Effector memory CD8-positive, alpha-beta T cell (primary cell): ENCODE measurements at places on chromosomes 1 and 21.

GRCh38 chr1:167714098-167714438, 7.7 kb upstream of the MPZL1 start:
- no peak for DNase-seq

- DNase-seq: peak; percentile 56
Measured at GRCh38 chr1:87325982-87326738, 2.5 kb upstream of the LMO4 start.

DNA sequence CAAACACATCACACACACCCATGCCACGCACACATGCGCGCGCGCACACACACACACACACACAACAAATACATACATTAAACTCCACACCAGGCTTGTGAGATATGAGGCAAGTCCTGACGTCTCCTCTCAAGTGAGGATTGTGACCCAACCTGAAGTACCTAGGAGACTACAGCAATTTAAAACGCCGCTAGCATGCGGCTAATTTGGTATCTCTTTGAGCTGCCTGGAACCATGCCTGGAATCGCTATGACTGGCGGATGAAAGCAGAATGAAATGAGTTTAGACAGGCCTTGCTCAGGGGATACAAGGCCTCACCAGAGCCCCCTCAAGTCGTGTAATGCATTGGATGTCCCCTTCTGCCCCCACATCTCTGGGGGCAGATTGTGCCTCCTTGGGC, 1.6 kb upstream of the RAB7B start:
- no peak for DNase-seq

- no peak for DNase-seq
Measured at GRCh38 chr1:22341791-22342605, 109.7 kb upstream of the ZBTB40 start.

- DNase-seq: no peak
Measured at GRCh38 chr1:119115311-119115710, 25.1 kb downstream of the WARS2 start.

GRCh38 chr1:64884261-64885040, 81.9 kb downstream of the JAK1 start:
- DNase-seq: no peak

- no peak for DNase-seq
Measured at GRCh38 chr1:21001042-21001441, 175.7 kb downstream of the EIF4G3 start.

DNA sequence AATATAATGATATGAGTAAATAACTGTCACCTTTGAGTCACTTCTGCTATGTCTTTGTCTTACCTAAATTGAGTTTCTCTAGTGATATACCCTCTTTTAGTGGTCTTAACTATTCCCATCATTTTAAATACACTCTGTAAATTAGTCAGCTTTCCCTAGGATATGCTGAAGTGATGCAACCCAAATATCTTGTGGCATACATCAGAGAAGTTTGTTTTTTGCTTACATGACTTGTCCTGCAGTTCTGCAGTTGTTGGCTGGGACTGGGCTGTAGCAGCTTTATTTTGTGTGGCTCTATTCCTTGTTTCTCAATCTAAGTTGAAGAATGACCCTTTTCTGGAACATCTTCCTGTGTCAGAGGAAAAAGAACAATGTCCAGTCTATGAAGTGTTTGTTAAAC, 76.4 kb downstream of the TTC3 start:
- DNase-seq: no peak

DNA sequence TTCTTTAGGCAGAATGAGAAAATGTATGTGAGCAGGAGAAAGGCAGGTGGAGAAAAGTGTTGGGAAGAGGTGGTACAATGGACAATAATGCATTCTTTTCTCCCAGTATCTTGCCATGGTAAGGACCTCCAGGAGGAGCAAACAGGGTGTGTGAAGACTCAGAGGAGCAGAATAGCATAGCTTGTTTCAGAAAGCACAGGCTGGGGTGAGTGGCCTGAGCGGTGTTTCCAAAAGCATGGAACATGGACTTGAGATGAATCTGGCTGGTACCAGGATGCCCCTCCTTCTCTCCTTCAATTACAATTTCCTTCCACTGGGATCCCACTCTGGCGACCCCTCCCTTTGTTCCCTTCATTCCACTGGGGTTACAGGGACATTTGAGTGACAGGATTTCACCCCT, 123.4 kb upstream of the TNR start:
- no peak for DNase-seq

DNA sequence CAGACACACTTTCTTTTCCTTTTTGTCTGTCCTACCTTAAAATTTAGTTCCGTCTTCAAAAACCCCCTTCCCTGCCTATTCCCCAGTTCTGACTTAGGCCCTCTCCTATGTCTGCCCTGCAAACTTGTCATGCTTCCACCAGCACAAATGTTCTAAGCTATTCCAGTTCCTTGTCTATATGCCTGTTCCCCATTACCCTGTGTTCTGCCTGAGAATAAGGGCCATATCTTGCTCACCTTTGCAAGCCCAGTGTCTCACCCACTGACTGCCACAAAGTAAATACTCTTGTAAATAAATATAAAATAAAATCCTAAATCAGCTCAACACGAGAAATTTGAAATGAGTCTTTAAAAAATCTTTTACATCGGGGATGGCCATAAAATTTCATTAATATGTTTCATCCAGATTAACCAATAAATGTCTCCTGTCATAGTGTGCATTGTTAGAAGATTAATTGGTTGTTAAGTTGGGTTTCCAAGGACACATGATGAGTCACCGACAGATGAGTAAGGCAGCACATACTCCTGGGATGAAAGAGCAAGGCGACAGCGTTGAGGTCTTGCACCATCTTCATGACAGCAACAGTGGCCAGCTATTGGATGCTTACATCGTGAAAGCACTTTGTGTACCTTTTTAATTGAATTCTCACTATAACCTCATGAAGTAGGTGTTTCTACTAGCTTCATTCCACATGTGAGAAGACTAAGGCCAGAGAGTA, 92.6 kb upstream of the NGF start:
- DNase-seq: no peak

DNA sequence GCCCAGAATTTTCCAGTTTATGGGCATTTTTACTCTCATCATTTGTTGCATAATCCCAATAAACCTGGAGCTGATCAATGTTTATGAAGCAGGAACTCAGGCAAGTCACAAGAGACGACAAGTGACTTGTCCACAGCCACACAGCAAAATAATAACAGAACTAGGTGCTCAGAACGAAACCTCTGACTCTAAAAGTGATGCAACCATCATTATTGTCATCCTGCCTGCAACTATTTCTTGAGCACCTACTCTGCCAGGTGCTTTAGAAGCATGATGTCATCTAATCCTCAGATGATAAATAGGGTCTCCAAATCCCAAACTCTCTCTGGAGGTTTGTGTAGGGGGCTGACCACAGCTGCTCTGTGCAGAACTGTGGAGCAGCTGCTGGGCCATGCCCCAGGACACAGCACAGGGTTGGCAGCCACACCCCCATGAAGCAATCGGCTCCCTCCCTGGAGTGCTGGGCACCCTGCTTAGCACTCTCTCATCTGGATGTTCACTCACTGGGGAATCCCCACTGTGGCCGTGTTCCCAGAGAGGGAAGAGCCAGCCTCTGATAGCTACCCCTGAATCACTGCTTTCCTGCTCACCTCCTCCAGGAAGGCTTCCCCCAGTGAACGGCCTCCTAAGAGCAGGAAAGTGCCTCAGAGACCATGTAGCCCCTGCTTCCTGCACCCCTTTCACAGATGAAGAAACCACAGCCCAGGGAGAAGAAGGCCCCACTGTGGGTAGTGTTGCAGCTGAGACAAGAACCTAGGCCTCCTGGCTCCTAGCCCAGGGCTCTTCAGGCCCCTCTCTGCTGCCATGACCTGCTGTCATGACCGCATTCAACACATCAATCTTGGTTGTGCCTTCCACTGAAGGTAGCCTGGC, 2.1 kb downstream of the TTC22 start:
- DNase-seq: peak; percentile 22

- no peak for DNase-seq
Measured at GRCh38 chr1:156911577-156912298, 8.7 kb upstream of the LRRC71 start.

DNA sequence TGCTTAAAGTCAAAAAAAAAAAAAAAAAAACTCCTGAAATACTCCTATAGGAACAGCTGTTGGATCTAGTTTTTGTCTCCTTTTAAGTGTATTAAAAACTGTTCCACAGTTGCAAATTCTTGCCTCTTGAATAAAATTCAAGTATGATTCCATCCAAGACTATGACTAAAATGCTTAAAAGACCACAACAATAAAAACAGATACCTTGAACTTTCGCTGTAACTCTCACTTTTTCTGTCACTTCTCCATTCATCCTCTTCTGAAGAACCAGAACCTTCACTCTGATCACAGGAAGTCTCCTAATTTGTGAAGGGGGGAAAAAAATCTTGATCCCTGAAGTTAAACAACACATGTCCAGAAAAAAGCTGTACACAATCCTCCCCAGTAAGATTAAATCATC, 55.0 kb upstream of the PSMG1 start:
- DNase-seq: no peak

DNA sequence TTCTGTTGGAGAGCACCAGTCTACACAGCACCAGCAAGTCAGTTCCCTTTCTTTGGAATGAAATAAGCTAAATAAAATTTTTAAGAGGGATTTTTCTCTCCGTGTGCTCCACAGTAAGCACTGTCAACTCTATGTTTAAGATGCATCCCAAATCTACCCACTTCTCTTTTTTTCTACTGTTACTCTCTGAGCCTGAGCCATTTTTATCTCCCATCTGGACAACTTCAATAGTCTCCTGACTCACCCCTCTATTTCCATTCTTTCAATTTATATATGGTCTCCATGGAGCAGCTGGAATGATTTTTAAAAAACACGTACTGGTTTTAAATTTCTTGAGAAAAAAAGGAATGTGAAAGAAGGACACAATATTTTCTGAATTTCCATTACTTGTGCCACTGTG, 24.7 kb upstream of the CCT8 start:
- DNase-seq: no peak

DNA sequence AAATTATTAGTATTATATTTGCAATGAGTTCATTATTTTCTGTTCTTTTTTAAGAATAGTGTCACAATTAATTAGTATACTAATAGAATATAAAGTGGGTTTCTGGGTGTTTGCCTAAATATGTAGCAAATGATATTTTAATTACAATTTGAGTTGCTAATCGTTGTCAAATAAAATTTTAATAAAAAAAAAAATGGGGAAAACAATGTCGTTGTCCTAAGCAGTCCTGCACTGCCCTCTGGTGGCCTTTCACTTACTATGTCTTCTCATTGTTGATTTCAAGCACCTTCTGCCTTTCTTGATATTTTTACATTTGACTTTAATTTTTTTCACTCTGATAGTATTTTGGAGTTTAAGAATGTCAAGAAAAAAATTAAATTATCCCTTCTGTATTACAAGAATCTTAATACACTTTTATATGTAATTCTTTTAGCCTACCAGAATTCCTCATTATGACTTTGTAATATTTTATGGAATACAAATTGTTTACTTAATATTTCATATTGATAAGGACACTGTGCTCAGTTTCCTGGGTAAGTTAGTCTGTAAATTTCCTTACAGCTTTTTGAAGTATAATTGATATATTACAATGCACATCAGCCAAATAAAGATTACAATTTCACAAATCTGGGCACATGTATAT, 104.5 kb upstream of the FMN2 start:
- no peak for DNase-seq

DNA sequence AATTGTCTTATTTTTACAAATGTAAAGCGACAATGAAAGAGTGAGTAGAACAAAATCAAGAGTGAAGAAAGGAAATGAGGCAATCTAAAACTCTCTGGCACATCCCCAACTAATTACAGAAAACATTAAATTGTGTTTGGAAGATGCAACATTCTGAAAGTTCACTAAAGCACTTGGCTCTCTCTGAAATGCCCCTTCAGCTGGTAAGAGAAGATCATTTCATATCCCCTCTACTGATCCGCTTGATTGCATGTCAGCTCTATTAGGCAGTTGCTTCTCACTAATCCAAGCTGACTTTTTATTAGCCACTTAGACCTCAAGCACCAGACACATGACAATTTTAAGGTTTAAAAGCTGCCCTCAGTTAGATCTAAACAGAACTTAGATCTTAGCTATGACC, 262.8 kb upstream of the PRMT6 start:
- DNase-seq: no peak

DNA sequence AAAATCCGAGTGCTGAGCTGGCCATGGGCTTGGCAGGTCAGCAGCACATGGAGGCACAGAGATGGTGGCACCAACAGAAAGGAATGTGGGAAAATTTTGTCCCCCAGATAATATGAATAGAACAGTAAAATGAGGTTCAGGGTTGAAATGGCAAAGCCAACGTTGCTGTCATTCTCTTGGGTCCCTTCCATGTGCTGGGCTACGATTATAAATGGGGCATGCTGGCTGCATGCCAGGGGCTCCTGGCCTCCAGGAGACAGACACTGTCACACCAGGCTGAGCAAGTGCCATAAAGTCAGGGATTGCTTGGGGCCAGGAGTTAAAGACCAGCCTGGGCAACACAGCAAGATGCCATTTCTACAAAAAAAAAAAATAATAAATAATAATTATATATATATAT, 77.1 kb downstream of the TOMM20 start:
- DNase-seq: no peak
